Amniotic stem cell (primary cell): ENCODE measurements at places on chromosomes 1 and 21.

- no peak for DNase-seq
These were observed 36.6 kb downstream of the DMRTB1 start for GRCh38 chr1:53495633-53496345.

DNA sequence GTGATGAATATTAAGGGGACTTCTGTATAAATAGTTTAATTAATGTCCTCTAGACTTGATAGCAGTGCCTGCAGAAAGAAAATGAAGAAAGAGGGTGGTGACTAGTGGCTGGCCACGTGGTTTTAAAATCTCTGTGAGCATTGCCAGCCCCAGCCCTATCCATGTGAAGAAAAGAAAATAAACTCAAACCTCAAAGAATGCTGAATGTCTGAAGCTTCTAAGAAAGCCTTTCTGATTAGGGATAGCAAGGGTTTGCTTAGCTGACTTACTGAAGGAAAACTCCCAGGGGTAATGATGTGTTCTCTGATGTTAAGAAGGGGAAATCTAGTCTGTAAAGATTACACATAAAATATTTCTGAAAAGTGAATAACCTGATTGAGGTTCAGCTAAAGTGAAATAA lies 31.8 kb downstream of the ADGRL2 start:
- peak; percentile 67 for DNase-seq

DNA sequence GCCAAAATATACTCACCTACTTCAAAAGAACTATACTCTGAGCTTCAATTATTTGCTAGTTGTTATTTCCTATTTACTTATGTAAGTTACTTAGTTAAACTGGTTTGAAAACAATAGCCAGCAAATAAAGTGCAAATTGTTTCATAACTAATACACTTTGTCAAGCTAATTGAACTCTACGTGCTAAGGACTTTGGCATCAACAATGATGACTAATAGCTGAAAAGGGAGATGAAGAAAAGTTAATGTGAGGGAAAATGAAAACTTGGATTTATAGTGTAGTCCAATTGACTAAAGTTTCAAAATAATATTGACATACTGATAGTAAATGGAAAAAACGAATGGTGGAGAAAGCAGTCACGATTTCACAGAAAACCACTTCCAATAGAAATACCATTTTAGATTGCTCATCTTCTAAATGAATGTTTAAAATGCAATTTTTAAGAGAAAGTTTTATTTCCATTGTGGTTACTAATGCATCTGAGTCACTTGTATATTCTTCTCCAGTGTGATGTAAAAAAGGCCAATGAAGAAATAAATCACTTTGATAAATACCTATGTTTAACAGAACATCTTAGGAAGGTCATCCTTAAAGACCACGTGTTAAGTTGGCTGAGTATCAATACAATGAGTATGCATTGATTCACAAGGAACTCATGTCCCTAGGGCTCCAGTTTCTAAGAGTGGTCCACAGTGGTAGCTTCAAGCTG lies 455.2 kb downstream of the LTN1 start:
- DNase-seq = no peak

- peak; percentile 85 for DNase-seq
These were observed 1.4 kb downstream of the NUCKS1 start for GRCh38 chr1:205748403-205749233.

- DNase-seq = no peak
These were observed 4.6 kb upstream of the VSIG8 start for GRCh38 chr1:159866905-159867663.

GRCh38 chr1:17579951-17580939 lies 40.7 kb downstream of the ARHGEF10L start:
- DNase-seq = no peak

DNA sequence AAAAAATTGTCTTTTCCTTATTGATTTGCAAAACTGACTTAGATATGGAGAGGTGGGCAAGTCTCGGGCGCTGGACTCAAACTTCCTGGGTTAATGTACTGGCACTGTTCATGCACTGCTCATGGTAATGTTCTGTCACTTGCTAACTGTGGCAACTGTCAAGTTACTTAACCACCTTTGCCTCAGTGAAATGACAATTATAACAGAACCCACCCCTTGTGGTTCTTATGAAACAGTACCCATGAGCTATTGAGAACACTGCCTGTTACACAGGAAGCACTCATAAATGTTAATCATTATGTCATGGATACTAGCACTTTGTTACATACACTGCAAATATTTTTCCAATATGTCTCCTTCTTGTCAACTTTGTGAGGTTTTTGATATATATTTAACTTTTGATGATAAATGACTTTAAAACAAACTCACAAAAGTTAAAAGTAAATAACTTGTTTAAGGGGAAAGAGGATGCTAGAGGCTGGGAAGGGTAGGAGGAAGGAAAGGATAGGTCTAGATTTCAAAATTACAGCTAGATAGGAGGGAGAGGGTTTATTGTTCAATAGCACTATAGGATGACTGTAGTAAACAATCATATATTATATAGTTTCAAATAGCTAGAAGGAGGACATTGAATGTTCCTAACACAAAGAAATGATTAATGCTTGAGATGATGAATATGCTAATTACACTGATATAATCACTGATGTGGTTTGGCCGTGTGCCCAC lies 342.5 kb downstream of the ADGRL2 start:
- DNase-seq = no peak

DNA sequence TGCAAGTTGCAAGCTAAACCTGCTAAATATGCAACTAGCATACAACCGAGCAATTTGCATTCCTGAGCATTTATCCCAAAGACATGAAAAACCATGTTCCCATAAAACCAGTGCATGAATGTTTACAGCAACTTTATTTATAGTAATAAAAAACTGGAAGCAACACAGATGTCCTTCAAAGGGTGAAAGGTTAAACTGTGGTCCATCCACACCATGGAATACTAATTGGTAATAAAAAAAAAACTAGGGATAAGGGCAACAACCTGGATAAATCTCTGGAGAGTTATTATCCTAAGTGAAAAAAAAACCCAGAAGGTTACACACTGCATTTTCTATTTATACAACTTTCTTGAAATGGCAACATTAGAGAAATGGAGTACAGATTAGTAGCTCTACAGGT lies 474.1 kb downstream of the SMYD3 start:
- DNase-seq = no peak

GRCh38 chr1:116581323-116581885 lies 10.6 kb upstream of the CD58 start:
- no peak for DNase-seq

- no peak for DNase-seq
These were observed 828 bp upstream of the RGS8 start for GRCh38 chr1:182685215-182685614.

DNA sequence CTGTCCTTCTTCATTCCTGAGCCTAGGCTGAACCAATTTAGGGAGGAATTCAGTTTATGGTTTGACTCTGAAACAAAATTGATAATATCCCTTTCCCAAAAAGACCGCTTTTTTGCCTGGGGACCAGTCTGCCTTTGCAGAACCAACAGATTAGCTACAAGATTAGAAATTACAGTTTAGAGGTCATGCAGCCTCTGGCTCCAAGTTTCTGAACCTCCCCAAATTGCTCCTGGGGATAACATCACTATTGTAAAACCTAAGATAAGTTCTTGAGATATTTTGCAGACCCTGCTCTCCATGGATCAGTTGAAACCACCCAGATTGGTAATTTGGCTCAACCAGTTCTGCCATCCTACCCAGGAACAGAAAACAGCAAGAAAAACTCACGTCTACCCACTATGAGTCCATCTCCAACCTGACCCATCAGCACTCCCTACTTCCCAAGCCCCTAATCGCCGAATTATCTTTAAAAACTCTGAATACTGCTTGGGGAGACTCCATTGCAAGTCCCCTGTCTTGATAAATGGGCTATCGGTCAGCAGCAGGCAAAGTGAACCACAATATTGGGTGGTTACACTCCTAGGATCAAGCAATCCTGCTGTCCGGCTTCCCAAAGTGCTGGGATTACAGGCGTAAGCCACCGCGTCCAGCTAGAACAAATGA lies 605 bp upstream of the RABGGTB start:
- no peak for DNase-seq

- no peak for DNase-seq
These were observed 83.1 kb upstream of the IRF2BP2 start for GRCh38 chr1:234692966-234693580.

DNA sequence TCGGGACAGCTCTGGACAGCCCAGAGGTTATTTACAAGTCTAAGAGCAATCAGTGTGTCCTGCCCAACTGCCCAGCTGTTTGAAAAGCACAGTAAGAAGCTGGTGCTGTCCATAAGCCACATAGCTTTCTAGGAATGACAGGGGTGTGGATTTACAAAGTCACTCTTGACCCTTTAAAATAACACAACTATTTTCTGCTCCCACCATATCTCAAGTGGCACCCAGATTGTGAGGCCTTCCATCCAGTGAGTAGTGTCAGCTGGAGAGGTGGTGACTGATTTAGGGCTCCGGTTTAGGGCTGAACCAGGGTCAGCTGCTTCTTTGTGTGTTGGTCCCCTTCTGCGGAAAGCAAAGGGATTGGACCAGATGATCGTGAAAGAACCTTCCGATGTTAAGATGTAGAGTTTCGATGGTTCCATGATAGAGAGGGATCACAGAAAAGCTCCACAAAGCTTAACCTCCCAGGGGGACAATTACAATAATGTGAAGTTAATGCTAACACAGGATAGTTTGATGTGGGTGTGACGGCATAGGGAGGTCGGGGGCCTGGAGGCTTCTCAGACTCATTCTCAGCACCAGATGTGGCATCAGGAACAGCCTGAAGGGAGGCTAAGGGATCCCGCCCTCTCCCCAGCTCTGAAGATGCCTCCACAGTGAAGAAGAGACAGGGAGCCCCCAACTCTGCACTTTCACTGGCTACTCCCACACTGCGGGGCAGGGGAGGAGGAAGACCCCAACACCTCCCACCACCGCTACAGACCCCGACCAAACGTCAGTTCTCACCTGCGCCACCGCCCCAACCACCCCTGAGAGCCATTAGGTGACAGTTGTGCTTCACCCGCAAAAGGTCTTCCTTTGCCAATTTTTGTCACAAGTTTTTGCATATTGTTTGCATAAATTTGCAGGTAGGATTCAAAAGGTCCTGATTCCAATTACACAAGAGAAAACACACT lies 40.6 kb downstream of the LRRC3 start:
- no peak for DNase-seq

GRCh38 chr1:70234733-70235132 lies 13.6 kb downstream of the SRSF11 start:
- no peak for DNase-seq

DNA sequence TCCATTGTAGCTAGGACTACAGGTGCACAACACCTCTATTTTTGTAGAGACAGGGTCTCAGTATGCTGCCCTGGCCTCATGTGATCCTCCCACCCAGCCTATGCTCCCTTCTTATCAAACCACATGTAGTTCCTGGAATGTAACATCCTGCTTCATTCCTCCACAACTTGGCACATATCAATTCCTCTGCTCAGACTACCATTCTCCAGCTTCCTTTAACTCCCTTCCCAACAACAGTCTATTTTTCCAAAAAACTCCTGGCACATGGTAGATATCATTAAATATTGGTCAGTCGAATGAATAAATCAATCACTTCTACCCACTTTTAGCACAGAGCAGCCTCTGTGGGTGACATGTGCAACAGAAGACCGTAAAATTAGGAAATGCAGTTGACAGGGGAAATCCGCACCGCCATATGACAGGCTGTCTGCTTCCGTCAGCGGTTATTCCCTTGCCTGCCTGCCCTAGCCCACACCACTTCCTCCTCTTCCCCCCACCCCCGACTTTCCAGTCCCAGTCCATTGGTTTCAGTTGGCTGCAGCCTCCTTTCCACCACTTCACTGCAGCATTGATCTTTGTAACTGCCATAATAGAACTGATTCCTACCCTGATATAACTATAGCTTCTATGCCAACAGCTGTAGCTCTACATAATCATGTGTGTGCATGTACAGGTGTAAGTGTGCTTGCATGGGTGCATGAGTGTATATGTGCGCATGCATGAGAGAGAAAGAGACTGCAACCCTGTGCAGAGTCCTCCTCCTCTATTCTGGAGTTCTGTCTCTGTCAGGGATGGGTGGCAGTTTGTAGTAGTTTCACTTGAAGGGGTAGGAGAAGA lies 6.8 kb upstream of the AKR1A1 start:
- no peak for DNase-seq

- DNase-seq = no peak
These were observed 132.3 kb downstream of the URB2 start for GRCh38 chr1:229758101-229759036.

GRCh38 chr1:100313382-100313781 lies 38.9 kb upstream of the CDC14A start:
- DNase-seq = no peak

GRCh38 chr21:14797543-14797942 lies 251.4 kb upstream of the SAMSN1 start:
- DNase-seq = no peak

DNA sequence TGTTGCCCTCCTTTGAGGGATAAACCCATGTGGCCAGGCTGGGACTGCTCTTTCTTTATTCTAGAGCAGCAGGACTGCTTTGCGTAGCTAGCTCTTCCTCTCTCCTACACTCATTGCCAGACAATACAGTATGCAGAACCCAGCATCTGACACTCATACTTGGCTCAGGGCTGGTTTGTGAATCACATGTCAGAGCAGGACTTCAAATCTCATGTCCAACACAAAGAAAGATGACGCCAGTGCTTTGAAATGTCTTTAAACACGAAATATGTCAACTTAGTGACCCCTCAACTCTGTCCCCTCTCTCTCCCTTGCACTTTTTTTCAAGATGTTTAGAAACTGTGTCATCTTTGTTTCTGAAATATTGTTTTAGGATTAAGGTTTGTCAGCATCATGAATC lies 135.0 kb downstream of the TGFB2 start:
- DNase-seq = peak; percentile 40

- no peak for DNase-seq
These were observed 20.4 kb downstream of the H3-3A start for GRCh38 chr1:226082959-226083301.

GRCh38 chr1:36094621-36095061 lies 5.9 kb downstream of the ADPRS start:
- no peak for DNase-seq

- DNase-seq = no peak
These were observed 76.2 kb downstream of the DISC1 start for GRCh38 chr1:231702804-231703203.

DNA sequence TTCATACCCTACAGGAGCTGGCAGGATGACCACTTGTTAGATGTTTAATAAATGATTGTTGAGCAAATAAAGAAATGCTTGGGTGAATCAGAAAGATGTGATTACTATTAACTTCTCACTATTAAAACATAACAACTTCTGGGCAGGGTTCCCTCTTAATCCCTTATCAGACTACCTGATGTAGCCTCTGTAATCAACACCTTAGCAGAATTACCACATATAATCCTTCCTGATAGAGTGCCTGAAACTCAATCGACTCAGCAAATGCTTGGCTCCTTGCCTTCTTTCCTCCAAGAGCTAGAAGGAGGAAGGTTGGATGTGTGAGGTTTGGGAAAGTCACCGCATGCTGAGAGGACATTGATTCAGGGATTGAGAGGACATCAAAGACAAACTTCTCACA lies 34.8 kb upstream of the DSCAM start:
- DNase-seq = no peak

GRCh38 chr21:10272216-10272615 lies 249.2 kb upstream of the TPTE start:
- DNase-seq = no peak

DNA sequence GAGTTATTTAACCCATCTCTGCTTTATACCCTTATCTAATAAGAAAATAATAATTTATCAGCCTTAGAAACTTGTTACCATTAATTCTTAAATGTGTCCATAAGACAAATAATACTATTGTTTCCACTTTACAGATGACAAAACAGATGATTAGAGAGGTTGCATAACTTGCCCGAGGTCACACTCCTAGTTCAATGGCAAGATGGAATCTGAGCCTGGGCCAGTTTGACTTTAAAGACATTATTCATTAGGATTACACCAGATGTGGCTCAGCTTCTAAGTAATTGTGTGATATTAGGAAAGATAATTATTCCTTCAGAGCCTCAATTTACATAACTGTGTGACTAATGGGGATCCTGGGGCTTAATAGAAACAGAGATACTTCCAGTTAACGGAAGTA lies 42.3 kb upstream of the KCNK2 start:
- no peak for DNase-seq
